ENCODE measurements at places on chromosomes 5 and 9. TPM values are rescaled to one million over a fixed set of nuclear protein-coding genes. Genes with fewer than 3 reads are reported as not detected.

The VLDLR gene
- 19.2 TPM for total RNA-seq

The NRG2 gene
- 6.8 TPM for total RNA-seq

The ARHGEF39 gene
- total RNA-seq: 10.4 TPM

The ZNF879 gene
- 0.87 TPM for total RNA-seq

DNA sequence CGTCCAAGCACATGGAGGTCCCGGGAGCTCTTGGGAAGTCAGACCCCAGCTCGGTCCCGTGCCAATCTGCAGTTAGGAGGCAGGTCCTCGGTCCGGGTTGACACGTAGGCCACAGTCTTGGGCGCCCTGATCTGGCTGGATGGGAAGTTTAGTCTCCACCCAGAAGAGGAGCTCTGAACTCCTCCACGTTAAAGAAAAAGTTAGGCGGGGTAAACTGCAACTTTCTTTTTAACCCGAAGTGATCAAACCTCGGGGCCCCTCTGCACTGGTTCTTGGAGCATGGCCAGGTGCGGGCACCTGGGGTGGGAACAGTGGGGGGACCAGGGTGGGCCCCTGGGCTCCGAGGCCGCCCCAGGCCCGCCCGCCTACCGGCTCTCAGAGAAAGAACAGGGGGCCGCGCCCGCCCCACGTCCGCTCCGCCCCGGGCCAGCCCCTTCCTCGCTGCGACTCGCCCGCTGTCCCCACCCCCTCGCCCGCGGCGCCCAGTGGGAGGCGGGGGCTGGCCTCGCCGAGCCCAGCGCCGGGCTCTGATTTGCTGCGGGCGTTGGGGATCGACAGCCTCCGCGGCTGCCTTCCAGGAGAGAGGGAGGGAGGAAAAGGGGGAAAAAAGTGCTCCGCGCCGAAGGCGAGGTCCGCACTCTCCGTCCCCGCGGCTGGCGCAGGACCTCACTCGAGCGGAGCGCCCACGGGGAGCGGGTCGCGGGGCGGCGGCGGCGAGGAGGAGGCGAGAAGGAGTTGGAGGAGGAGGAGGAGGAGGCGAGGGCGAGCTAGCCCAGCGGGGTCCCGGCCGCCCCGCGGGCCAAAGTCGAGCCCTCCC lies at the start of gene COL5A1:
Gene COL5A1 (plus strand): TSS at position 631 of the 817 bp plus-strand sequence. CDS start 385 bp downstream, outside the sequence.
- DNase-seq: peak; percentile 90

DNA sequence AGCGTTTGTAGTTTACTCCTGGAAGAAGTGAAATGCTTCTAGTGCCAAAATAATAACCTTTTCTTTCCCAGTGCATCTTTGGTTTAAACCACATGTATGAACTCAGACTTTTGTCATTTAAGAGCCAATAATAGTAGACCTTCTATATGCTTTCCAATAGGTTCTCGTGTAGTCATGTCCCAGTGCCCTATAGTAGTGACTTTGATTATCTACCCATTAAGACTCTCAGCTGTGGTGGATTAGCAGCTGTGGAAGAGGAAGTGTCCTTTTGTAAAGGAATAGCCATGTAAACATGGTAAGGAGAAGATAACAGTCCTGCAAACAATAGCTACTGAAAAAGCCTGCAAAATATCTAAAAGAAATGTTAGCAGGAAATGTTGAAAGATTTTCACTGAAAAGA lies 765.3 kb downstream of the MTRR start:
- no peak for DNase-seq

DNA sequence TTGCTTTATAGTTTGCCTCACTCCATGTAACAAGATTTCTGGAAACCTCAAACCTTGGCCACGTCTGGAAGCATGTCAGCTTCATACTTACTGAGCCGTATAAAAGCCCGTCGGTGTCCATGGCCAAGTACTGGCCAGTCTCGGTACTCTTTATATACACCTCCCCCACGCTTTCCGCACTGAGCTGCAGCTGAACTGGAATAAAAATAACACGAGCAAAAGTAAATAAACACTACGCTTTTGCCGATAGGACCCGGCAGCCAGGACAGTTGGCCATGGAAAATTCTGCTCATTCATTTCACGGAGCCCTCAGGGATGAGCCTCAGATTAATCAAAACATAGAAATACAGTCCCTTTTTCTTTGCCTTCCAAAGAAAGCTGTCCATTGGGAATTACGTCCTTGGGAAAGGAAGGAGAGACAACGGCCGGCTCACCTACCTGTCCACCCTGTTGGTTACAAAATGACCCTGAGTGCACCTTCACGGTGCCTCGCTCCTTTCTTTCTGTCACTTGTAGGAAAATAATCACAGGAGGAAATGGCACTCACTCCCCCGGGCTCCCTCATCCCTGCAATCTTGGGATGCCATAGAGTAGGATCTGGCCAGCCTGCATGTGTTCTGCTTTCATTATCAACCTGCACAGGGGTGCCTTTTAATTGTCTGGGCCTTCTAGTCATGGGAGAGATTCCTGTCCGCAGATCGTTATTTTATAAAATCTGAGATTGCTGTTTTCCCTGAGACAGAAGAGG lies 85.1 kb downstream of the FGF1 start:
- peak; percentile 88 for DNase-seq

GRCh38 chr9:120431268-120431667 lies 148.7 kb downstream of the CDK5RAP2 start:
- no peak for DNase-seq

GRCh38 chr9:135079676-135080075 lies 7.8 kb upstream of the OLFM1 start:
- no peak for DNase-seq

GRCh38 chr9:107866711-107867311 lies 377.2 kb upstream of the KLF4 start:
- no peak for DNase-seq

GRCh38 chr5:81234801-81235200 lies 1.7 kb downstream of the CKMT2 start:
- no peak for DNase-seq

Measured in Caki2 (cell line).